NCI-H524 treated with DMSO at 0.1 percent for 48 hours (cell line): ENCODE measurements at places on chromosomes 12 and 14.
A peak's percentile ranks its signal among the peaks of the same experiment; 100 is the strongest.

- no peak for DNase-seq
Observed at GRCh38 chr14:99718031-99718810, 34.1 kb downstream of the CYP46A1 start.

- DNase-seq, result no peak
Observed at GRCh38 chr14:75101491-75101890, 25.4 kb downstream of the NEK9 start.

GRCh38 chr12:87870061-87870460, 159.1 kb downstream of the C12orf50 start:
- DNase-seq, result no peak

- no peak for DNase-seq
Observed at GRCh38 chr14:54754623-54755386, 147.8 kb downstream of the GCH1 start.

GRCh38 chr12:49767333-49767732, 26.0 kb downstream of the TMBIM6 start:
- no peak for DNase-seq

DNA sequence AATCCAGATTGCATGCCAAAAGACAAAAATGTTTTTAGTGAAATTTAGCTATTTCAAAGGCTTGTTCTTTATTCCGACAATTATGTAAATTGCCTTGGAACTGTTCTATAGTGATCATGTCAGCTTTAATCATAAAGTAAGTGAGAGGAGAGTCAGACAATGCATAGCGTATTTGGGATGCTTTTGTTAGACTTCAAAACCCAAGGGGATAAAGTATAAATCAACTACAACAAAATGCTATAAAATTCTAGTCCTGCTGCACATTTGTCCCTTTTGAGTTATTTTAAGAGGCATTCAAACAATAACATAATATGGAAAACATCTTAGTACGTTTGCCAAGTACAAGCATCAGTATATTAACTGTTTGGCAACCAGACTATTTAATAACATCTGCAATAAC, 11.3 kb downstream of the RTRAF start:
- no peak for DNase-seq

GRCh38 chr12:75564398-75564797, 53.0 kb upstream of the KRR1 start:
- no peak for DNase-seq

DNA sequence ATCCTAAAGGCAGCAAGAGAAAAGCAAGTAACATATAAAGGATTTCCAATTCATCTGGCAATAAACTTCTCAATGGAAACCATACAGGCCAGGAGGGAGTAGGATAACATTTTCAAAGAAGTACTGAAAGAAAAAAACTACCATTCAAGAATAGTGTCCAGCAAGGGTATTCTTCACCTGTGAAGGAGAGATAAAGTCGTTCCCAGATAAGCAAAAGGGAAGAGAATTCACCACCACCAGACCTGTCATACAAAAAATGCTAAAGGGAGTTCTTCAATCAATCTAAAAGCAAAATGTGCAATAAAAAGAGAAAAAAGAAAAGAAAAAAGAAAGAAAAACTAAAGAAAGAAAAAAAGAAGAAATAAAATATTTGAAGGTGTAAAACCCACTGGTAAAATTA, 228.9 kb upstream of the AMIGO2 start:
- DNase-seq, result no peak

DNA sequence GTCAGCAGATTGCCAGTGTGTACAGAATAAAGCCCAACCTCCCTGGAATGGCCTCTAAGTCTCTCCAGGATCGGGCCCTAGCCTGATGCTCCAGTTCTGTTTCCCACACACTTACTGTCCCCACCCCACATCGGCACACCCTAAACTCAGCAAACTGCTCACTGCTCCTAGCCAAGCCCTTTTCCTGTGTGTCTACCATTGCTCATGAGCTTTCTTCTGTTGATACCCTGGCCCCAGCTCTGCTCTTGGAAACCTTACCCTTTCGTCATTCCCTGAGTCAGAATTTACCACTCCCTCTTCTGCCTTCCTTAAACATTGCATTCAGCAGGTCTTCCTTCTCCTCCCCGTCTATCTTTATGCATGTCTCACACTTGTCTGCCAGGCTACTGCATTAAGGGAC, 158.9 kb downstream of the TMX1 start:
- DNase-seq, result no peak

DNA sequence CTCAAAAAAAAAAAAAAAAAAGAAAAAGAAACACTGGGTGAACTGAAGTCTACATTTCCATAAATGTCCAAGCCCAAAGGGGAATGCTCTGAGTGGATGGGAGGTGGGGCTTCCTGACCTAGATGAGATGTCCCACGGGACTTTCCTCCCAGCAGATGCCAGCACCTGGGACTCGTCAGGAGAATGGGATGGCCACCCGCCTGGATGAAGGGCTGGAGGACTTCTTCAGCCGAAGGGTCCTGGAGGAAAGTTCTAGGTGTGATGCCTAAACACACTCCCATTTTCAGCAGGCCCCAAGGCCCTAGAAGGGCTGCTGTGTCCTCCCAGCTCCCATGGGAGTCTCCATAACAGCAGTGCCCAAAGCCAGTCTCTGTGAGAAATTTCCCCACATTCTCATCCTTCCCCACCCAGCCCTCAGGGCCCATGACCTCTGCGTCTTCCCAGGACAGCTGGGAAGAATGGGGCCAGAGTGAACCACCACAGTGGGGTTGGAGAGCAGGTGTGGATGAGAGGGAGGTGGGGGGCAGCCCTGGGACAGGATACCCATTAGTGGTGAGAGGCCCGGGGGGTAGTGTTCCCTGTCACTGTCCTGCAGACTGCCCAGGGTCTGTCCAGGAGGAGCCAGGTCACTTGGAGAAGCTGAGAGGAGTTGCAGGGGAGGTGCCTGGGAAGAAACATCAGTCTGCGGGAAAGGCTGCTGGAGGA, 7.1 kb upstream of the CPNE6 start:
- no peak for DNase-seq

DNA sequence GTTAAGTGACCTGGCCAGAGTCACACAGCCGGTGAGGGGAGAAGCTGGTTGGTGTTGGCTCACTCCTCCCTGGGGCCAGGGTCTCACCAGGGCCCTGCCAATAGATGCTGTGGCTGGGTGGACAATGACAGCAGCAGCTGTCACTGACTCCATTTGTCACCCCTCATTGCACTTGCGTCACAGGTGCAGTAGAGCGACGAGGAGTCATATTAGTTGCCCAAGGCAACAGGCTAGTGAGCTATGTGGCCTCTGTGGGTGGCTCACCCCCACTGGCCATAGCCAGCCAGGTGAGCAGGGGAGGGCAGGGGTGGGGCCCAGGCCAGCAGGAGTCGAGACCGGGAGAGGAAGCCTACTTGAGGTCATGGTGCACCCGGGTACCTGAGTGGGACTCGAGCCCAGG, 9.7 kb downstream of the SLC25A47 start:
- no peak for DNase-seq

- DNase-seq, result no peak
Observed at GRCh38 chr12:93780101-93780641, 103.0 kb downstream of the CRADD start.

- no peak for DNase-seq
Observed at GRCh38 chr14:68851078-68851477, 58.2 kb upstream of the ZFP36L1 start.

- no peak for DNase-seq
Observed at GRCh38 chr14:80754696-80755095, 186.8 kb downstream of the CEP128 start.

GRCh38 chr12:121467638-121468498, 68.0 kb downstream of the RNF34 start:
- DNase-seq, result no peak

- no peak for DNase-seq
Observed at GRCh38 chr12:49548822-49549648, 10.2 kb downstream of the KCNH3 start.

GRCh38 chr12:91877022-91877421, 268.6 kb downstream of the BTG1 start:
- DNase-seq, result peak; percentile 78

- DNase-seq, result peak; percentile 7
Observed at GRCh38 chr14:60064491-60065072, 27.1 kb upstream of the PCNX4 start.

- no peak for DNase-seq
Observed at GRCh38 chr14:77508249-77508648, 9.6 kb upstream of the ISM2 start.

GRCh38 chr12:89618113-89618862, 90.3 kb downstream of the ATP2B1 start:
- no peak for DNase-seq

GRCh38 chr14:95164506-95164905, 7.2 kb upstream of the DICER1 start:
- DNase-seq, result no peak
